Activated CD4-positive, alpha-beta T cell treated with anti-CD3 and anti-CD28 coated beads, Interleukin-2, amount 10 ng/mL, durations not matched to agents 7 days and 5 days (primary cell): ENCODE measurements at places on chromosomes 4 and X. TPM values are rescaled to one million over a fixed set of nuclear protein-coding genes. Genes with fewer than 3 reads are reported as not detected.

Gene DSPP
- not detected for total RNA-seq

Gene RASGEF1B
- 2.7 TPM for total RNA-seq

DNA sequence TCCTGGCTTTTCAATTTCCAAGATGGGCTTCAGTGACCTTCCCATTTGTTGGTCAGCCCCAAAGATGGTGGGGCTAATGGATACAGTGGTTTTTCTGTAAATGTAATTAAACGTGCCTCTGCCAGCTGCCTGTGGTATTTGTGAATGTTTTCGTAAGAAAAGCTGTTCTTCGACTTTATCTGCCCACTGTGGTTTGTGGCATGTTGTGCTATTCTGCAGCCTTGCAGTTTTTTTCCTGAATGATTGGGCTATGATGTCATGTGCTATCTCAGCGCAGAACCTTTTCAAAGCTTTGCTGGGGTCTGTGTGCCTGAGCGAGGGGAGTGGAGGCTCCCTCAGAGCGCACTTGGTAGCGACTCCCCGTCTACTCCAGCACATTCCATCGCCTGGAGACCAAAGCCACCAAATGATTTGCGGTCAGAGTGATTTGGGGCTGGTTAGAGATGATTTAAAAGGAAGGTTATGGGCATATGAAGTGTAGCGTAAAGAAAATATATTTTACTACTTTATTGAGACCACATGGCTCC is 137.5 kb downstream of the PALLD start:
- peak; percentile 9 for DNase-seq

DNA sequence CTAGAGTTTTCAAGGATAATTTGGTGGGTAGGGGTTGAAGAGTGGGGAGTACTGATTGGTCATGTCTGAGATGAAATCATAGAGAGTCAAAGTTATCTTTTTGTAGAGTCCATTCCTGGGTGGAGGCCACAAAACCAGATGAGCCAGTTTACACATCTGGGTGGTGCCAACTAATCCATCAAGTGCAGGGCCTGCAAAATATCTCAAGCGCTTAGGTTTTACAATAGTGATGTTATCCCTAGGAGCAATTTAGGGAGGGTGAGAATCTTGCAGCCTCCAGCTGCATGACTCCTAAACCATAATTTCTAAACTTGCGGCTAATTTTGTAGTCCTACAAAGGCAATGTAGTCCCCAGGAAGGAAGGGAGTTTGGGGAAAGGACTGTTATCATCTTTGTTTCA is 988.3 kb upstream of the LCORL start:
- DNase-seq, result no peak

DNA sequence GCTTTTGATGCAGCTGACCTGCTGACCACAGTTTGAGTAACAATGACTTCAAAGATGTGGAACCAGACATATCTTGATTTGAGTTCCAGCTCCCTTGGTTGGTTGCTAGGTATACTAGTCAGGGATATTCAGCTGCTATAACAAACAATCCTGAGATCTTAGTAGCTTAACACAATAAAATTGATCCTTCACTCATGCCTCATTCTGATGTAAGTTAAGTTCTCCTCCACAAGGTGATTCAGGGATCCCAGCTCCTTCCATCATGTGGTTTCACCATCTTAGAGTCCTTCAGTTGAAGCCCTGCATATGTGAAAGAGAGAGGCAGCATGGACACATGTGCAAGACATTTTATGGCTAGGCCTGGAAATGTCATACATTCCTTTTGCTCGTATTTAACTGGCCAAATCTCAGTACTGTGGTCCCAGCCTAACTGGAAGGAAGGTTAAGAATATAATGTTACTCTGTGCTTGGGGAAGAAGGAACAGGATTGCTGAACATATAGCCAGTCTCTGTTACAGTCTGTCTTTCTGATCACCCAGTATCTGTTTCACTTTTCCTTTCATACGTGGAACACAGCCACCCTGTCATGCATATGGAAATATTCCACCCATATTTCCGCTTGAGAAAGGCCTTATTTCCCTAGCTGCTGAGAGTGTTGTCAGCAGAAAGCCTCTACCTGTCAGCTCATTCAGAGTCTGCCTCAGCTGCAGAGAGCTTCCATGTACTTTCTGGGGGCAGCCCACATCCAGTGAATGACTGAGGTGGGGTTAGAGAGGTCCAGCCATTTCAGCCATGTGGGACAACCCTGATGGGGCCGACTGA is 7.1 kb downstream of the SMIM9 start:
- peak; percentile 8 for DNase-seq

Gene IQCM
- total RNA-seq, result not detected

Gene ZNF157
- total RNA-seq, result 0.40 TPM

Gene PRRG3
- total RNA-seq, result not detected

DNA sequence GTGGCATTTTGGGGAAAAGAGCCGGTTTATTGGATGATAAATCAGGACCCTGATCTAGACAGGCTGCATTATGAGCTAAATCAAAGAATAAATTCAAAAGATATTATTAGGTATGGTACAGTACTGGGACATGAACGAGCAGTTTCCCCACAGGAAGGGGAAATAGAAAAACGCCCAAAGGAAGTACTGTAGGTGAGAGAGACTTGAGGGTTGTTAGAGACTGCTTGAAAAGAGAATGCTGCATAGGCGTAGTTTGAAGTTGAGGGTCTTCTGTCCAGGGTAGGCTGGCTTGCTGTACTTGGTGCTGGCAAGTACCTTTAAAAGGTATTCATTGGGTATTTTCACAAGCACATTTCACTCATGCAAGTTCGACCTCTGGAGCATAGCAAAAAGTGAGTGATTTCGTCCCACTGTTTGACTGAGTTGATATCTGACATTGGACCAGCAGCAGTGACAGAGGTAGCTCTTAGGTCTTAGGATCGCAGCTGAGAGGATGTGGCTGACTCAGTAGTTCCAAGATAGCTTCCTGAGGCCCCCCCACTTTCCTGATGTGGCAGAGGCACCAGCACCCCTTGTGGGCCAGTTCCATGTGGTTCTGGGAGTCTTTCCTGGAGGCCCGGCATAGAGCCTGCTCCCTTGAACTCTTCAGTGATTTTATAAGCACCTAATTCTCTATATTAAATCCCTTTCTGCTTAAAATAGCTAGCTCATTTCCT is 64.3 kb downstream of the TMEM131L start:
- peak; percentile 17 for DNase-seq

Gene TKTL1
- 4.2 TPM for total RNA-seq

Gene TLR10
- total RNA-seq, result not detected
